ENCODE measurements at places on chromosomes 4 and X.

GRCh38 chrX:23898412-23898959 lies 9.3 kb downstream of the APOO start:
- DNase-seq: no peak

DNA sequence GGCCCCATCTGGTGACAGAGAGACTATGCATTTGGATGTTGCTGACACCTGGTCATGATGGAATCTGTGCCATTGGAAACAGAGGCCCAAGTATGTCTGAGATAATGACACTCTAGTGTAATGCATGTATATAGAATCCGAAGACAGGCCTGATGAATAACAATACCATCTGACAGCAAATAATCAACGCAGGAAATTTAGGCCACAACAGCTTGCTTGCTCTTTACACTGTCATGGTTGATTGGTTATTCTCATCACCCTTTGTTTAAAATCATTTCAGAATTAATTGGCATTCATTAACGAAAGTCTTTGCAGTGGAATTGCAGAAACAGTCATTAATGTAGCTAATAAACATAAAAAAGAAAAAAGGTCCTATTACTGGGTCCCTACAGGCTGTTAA lies 194.8 kb downstream of the AFF2 start:
- no peak for DNase-seq

GRCh38 chr4:155413451-155413850 lies 36.7 kb upstream of the MAP9 start:
- DNase-seq: no peak

DNA sequence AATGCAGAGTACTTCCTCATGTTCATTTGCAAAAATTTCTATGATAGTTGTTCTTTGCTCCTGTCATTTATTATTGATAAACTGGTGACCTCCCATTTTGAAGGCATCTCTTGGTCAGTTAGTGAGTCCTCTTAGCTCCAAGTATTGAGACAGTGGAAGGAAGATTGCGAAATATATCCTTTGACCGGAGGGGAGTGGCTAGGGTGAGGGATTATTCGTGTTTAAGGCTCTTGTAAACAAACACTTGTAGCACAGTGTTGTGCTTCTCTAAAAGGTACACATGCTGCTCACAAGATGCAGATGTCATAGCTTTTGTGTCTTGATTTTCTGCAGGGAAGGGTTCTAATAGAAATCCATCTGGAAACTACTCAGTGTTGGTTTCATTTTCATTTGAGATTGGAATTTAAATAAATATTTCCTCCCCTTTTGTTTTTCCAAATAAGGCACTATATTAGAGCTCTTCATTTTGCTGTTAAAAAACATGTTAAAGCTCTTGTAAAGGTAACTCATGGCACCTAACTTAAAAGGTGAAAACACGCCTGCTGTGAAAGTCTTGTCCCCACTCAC lies 21.8 kb downstream of the TXLNG start:
- DNase-seq: no peak

- no peak for DNase-seq
These were observed 20.7 kb upstream of the UCHL1 start for GRCh38 chr4:41236032-41236431.

- no peak for DNase-seq
These were observed 56.0 kb downstream of the ZFYVE28 start for GRCh38 chr4:2362266-2363055.

GRCh38 chr4:85243857-85244256 lies 231.1 kb upstream of the ARHGAP24 start:
- no peak for DNase-seq

DNA sequence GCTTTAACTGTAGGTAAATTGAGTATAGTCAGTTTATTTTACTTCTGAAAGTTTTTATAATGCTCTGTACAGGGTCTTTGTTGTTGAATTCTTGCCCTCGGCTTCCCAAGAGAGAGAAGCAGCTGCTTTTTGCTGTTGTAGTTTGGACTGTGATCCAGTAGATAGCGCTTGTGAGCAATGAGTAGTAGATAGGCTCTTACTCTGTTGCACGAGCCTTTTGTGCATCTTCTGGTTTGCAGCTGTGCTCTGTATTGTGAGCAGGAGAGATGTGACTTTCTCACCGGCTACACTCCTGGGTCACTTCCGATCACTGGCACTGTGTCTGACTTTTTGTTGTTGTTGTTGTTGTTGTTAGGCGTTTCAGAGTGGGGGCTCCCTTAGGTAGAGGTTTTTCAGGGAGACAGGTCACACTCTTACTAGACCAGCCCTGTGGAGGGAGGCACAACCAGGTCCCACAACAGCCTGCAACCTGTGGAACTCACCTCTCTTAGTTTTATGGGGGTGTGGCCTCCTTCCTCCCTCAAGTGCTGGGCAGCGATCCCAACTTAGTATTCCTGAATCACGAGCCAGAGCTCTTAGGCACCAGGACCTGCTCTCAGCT lies 822.1 kb upstream of the GALNTL6 start:
- DNase-seq: no peak

DNA sequence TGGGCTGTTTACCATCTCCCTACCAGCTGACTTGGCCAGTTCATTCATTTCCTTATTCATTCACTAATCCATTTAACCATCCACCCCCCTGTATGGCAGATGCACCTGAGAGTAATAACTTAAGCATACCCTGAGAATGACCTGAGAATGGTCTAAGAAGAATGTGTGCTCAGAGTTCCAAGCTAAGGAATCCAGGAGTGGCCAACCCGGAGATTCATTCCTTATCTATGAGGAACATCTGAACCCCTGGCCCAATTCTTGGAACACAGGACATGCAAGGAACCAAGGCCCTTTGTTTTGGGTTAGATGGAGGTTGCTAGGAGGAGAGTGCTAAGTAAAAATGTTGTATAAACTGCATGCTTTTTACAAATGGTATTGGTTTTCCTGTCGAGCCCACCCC lies 13.5 kb upstream of the STARD8 start:
- no peak for DNase-seq

GRCh38 chr4:55178226-55179005 lies 53.0 kb upstream of the KDR start:
- no peak for DNase-seq

- DNase-seq: no peak
These were observed 28.9 kb upstream of the WDR17 start for GRCh38 chr4:176036585-176037205.

DNA sequence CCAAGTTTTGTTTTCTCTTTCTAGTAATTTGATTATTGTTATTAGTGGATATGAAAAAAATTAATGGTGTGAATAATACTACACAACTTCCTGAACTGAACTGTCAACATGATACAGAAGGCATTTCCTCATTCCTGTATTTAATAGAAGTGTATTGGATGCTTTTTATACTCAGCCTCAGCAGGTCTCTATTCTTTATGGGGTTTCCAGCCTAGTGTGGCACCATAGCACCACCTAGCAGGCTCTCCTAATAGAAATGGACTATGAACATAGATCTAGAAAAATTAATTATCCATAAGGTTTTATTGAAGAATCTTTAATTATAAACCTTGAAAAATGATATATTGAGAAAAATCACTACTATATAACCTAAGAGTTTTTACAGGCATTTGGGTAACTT lies 52.4 kb downstream of the GLRB start:
- no peak for DNase-seq

DNA sequence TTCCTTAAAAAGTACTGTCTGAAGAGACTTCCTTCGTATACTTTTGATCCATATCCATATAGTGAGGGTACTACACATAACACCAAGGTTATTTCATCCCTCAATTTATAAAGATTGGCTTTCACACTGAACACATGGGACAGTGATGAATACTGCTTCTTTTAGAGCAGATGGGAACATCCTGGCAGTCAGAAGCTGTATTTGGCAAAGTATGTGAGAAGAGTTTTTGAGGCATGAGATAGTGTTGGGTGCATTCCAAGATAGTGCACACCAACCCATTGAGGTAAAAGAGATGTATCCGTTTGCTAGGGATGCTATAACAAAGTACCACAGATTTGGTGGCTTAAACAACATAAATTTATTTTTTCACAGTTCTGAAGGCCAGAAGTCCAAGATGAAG lies 141.1 kb downstream of the MOSPD2 start:
- DNase-seq: no peak

DNA sequence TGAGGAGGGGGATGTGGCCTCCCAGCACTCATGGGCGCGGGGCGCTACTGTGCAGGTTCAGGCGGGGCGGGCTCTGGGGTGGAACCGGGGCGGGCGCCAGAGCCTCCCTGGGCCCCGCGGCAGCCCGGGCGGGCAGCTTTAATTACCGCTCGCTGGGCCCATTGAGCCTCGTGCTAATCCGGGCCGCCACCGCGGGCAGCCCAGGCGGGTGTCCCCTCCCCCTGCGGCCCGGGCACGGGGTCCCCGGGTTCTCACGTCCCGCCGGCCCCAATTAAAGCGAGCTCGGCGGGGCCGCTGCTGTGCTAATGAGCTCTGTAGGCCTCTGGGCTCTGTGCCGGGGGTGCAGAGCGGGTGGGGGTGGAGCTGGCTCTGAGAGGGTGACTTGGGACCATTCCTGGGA lies 22.8 kb upstream of the FGFR3 start:
- no peak for DNase-seq

DNA sequence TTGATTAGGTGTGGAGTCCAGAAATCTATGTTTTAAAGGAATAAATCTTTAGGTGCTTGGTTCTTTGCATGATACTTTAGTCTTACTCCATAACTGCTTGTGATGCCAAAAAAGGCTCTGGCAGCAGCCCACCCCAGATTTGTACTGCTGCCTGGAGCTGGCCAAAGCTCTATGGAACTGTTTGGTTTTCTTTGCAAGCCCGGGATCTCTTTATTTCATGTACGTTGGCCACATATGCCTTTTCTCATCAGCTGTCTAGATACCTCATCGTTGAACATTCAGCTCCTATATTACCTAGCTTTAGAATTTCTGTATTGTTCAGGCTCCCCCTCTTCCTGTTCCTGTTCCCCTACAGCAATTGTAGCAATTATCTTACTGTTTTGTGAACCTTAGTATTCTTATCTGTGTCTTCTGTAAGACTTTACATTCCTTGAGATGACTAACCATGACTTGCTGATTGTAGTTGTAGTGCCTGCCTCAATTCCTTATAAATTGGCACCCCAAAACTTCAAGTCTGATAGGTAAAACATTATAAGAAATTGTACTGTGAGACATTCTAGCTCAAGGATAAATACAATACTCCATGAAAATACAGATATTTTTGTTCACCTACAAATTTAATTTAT lies 199.4 kb upstream of the GPRIN3 start:
- DNase-seq: no peak

DNA sequence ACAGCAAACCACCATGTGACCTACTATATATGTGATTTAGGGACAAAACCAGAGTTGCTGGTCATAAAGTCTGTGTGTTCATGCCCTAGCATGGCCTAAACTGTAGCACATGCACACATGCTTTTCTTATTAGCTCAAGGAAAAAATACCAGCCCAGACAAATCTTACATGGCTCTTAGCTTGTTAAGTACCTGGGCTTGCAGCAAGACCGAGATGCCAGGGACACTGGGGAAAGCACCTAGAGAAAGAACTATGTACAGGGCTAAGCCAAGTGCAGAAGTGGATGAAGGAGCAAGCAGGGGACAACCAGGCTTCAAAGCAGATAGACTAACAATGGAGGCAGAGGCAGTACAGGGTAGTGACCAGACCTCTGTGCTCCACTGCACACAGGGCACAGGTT lies 3.4 kb upstream of the GABRE start:
- DNase-seq: no peak

DNA sequence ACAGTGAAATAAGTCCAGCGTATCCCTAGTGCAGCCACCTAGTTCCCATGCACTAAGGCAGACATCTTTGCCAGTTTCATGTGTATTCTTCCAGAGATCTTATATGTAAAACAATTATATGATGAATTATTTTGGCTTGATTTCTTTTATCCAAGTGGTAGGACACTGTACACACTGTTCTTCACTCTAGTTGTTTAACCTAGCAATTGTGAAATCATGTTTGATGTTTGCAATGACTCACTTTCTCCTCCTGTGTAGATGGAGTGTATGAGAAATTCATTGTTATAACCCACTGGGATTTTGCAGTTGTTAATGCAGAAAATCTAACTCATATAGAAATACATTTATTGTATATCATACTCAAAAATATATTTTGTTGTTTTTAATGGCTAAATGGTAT lies 17.5 kb upstream of the TBC1D1 start:
- no peak for DNase-seq

DNA sequence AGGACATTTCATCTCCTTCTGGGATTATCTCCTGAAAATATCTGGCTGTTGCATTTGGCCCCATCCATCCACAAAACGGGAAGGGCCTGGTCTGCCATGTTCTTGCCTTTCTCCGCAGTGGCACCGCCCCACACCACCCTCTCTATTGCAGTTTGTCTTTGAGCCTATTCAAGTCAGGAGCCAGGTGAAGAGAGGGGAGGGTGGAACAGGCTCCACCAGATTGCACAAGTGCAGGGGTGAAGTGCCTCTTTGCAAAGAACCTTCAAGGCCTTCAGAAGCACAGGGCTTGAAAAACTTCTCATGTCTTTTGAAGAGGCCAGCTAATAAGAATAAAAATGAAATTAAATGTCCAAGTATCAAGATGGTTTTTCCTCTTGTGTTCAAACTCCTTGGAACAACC lies 28.7 kb downstream of the RS1 start:
- no peak for DNase-seq

DNA sequence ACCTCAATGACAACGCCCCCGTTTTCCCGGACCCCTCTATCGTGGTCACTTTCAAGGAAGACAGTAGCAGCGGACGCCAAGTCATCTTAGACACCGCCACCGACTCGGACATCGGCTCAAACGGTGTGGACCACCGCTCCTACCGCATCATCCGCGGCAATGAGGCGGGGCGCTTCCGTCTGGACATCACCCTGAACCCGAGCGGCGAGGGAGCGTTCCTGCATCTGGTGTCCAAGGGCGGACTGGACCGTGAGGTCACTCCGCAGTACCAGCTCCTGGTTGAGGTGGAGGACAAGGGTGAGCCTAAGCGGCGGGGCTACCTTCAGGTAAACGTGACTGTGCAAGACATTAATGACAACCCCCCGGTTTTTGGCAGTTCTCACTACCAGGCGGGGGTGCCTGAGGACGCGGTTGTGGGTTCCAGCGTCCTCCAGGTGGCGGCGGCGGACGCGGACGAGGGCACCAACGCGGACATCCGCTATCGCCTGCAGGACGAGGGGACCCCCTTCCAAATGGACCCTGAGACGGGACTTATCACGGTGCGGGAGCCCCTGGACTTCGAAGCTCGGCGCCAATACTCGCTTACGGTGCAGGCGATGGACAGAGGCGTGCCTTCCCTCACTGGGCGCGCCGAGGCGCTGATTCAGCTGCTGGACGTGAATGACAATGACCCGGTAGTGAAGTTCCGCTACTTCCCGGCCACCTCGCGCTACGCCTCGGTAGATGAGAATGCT lies 2.2 kb downstream of the FAT4 start:
- DNase-seq: no peak

DNA sequence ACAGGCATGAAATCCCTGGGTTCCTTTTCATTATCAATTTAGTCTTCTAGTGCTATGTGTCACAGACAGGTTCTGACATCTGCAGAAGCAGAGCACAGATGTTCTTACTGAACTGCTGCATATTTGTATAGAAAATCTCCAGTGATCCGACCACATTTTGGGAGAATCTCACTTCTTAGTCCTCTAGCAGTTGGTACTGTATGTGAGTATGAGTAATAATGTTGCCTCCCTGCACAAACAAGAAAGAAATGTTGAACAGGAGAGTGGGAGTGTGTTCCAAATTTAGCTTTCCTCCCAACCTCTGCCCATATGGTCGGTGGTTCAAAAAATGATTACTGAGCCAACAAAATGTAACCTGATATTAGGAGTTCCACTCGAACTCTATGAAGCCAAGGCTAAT lies 165.3 kb upstream of the GPC4 start:
- DNase-seq: no peak

GRCh38 chrX:40107291-40108161 lies 9.8 kb upstream of the BCOR start:
- no peak for DNase-seq
